T-cell (primary cell): ENCODE measurements at places on chromosomes 1 and 21.

DNA sequence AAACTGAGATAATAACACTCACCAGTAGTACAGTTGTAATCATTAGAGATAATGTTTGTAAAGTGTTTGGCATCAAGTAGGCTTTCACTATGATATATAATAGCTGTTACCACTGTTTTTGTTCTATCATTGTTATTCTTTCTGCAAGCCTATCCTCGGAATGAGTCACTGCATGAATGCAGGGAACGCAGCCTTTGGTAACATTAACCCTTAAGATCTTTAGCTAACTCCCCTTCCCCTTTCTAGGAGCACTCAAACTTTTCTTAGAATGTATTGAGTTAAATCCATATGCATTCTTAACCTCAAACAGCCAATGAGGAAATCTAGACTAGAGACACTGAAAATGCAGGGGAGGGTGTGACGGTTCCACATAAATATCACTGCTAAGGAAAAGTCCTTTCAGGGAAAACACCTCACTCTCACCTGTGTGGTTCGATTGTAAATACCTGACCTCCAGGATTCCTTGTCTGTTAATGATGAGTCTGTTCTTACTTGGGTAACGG, 467.3 kb downstream of the SETD4 start:
- no peaks in the 10 kb centered on the region for H3K36me3 ChIP-seq
- no peaks in the 10 kb centered on the region for H3K4me1 ChIP-seq
- peaks cover under 1% of the 10 kb centered on the region for H3K27me3 ChIP-seq
- no peak for DNase-seq
- no peak overlapping the region for H3K27ac ChIP-seq
- H3K4me3 ChIP-seq: no peak overlapping the region

- H3K27ac ChIP-seq: no peak overlapping the region
- H3K27me3 ChIP-seq: peaks cover 23% of the 10 kb centered on the region
- no peak overlapping the region for H3K4me3 ChIP-seq
- no peaks in the 10 kb centered on the region for H3K36me3 ChIP-seq
Observed at GRCh38 chr1:42140191-42140590, 13.0 kb upstream of the GUCA2B start.

- DNase-seq: no peak
- H3K4me3 ChIP-seq: no peak overlapping the region
- H3K4me1 ChIP-seq: no peaks in the 10 kb centered on the region
- H3K27me3 ChIP-seq: no peaks in the 10 kb centered on the region
Observed at GRCh38 chr21:32036756-32037155, 163.9 kb downstream of the HUNK start.

GRCh38 chr1:192238421-192238820, 78.4 kb upstream of the RGS21 start:
- no peaks in the 10 kb centered on the region for H3K4me1 ChIP-seq
- no peaks in the 10 kb centered on the region for H3K27me3 ChIP-seq
- H3K27ac ChIP-seq: no peak overlapping the region
- no peak for DNase-seq

DNA sequence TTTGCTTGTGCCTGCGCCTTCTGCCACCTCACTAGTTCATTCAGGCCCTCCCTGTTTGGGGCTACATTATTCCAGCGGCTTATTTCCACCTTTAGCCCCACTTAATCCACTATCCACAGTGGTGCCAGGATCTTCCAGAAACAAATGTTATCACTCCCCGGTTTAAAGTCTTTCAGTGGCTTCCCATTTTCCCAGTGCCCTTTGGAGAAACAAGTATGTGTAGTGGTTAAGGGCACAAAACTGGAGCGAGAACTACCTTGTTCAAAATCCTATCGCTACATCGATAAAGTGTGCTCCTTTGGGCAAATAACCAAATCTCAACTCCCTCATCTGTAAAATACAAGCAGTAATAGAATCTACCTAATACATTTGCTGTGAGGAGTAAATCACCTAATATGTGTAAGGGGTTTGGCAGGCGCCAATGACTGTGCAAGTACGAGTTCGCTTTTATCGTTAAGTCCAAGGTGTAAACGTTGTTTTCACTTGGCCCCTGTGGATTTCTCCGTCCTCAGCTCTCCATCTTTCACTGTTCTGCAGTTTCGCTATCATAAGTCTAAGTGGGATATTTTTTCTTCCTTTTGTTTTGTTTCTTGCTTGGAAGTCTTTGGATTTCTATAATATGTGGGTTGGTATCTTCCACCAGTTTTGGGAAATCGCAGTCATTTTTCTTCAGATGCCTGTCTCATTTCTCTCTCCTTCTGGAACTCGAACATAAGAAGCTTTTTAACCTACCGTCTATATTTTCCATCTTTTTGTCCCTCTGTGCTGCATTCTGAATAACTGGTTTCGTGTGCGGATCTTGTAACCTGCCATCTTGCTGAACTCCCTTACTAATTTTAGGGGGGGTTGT, 844 bp upstream of the MEAF6 start:
- no peak for DNase-seq
- H3K36me3 ChIP-seq: no peaks in the 10 kb centered on the region
- peak overlapping the region; percentile 89 for H3K27ac ChIP-seq
- H3K4me1 ChIP-seq: peaks cover 24% of the 10 kb centered on the region

DNA sequence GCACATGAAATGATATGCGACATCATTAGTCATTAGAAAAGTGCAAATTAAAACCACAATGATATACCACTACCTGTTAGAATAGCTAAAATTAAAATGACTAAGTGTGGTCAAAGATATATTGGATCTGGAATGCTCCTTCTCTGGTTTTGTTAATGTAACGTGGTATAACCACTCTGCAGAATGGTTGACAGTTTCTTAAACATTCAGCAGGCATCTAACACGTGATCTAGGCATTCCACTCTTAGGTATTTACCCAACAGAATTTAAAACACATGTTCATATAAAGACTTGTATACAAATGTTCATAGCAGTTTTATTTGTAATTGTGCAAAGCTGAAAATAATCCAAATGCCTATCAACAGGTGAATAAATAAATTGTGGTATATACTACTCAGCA, 165.0 kb upstream of the PLXNA2 start:
- no peak overlapping the region for H3K4me3 ChIP-seq
- H3K4me1 ChIP-seq: no peaks in the 10 kb centered on the region
- H3K36me3 ChIP-seq: no peaks in the 10 kb centered on the region
- H3K27ac ChIP-seq: no peak overlapping the region
- H3K27me3 ChIP-seq: no peaks in the 10 kb centered on the region
